ENCODE measurements at places on chromosomes 2 and 18. TPM values are rescaled to one million over a fixed set of nuclear protein-coding genes. Genes with fewer than 3 reads are reported as not detected.

Gene GKN1
- total RNA-seq = 0.45 TPM

Gene MAPRE3
- 11.4 TPM for total RNA-seq

Gene PROC
- 2.9 TPM for total RNA-seq

Gene DPYSL5
- 7.5 TPM for total RNA-seq

Gene DLX2
- 0.61 TPM for total RNA-seq

Gene BUB1
- 32.9 TPM for total RNA-seq

Gene DSG1
- not detected for total RNA-seq

Gene FBXO36
- total RNA-seq = 0.94 TPM

Gene FRZB
- 0.06 TPM for total RNA-seq

Gene PNO1
- 59.4 TPM for total RNA-seq

Gene TANC1
- total RNA-seq = 8.9 TPM

Gene GRHL1
- total RNA-seq = 0.70 TPM

Gene EPB41L3
- 0.52 TPM for total RNA-seq

Gene POTEI
- not detected for total RNA-seq

Gene PSD4
- total RNA-seq = 10.9 TPM

Gene SERPINB11
- total RNA-seq = not detected

Gene ANO7
- 2.2 TPM for total RNA-seq
